Foreskin keratinocyte (primary cell): ENCODE measurements at places on chromosomes 16 and 17. TPM values are rescaled to one million over a fixed set of nuclear protein-coding genes. Genes with fewer than 3 reads are reported as not detected.

- no peak for DNase-seq
Measured at GRCh38 chr17:70525961-70526360, 356.6 kb downstream of the KCNJ2 start.

DNA sequence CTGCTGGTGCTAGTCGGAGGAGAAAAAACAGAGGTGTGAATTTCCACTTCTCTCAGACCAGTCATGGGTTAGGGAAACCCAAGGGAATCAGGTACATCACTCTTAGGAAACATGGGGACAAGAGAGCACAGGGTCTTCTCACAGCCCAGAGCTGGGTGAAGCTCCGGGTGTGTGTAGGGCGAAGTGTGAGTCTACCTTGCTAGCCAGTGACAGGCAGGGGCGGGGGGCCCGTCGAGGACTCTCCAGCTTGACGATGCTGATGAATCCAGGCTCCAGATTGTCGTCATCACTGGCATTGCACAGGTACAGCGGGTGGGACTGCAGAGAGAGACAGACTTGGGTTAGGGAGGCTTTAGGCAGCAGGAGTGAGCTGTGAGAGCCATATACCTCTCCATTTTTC is 18.7 kb upstream of the SUPT4H1 start:
- DNase-seq, result no peak

Gene MYH2
- 0.01 TPM in 1 of 2 replicates, not detected in the other for polyA plus RNA-seq

- DNase-seq, result no peak
Measured at GRCh38 chr17:19376811-19377210, 1.5 kb upstream of the MAPK7 start.

DNA sequence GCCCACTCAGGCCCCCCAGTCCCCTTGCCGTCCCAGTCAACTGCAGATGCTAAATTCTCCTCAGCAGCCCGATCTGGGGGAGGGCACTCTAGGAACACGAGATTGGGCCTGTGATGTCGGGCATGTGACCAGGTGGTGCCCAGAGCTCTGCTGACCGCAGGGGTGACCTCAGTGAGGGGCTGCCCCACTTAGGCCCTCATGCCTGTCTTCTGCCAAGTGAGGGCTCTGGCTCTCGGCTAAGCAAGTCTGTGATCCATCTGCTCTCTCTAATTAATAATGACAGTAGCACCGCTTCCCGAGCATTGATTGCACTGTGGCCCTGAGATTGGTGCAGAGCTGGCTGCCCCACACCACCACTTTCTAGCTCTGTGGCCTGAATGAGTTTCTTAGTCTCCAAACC is 138.8 kb downstream of the MRM1 start:
- DNase-seq, result no peak

- DNase-seq, result peak; percentile 73
Measured at GRCh38 chr17:66507103-66507923, 204.9 kb downstream of the PRKCA start.

Gene PMFBP1
- polyA plus RNA-seq, result 0.01 and 0.12 TPM in 2 replicates

- DNase-seq, result no peak
Measured at GRCh38 chr17:37213927-37214326, 161.9 kb upstream of the C17orf78 start.

GRCh38 chr17:46139432-46140210 is 53.6 kb downstream of the KANSL1 start:
- no peak for DNase-seq

GRCh38 chr17:55067697-55068439 is 99.3 kb downstream of the STXBP4 start:
- DNase-seq, result no peak

DNA sequence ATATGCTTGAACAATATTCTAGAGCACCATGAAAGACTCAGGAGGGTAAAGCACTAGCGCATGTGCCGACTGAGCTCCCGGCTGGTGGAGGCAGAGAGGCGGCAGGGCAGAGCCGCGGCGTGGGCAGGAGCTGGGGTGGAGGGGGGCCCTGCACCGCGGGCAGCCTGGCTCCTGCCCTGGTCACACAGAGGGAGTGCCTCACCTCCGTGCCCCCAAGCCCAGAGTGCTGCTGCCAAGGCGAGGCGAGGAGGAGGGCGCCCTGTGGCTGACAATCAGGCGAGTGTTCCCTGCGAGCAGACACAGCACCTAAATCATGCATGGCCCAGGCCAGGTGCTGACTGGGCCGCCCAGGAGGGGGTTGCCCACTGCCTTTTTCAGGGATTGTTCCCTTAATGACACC is 105.8 kb upstream of the TNRC6C start:
- DNase-seq, result no peak

Gene LRRC37A3
- polyA plus RNA-seq, result 0.27 and 0.49 TPM in 2 replicates

DNA sequence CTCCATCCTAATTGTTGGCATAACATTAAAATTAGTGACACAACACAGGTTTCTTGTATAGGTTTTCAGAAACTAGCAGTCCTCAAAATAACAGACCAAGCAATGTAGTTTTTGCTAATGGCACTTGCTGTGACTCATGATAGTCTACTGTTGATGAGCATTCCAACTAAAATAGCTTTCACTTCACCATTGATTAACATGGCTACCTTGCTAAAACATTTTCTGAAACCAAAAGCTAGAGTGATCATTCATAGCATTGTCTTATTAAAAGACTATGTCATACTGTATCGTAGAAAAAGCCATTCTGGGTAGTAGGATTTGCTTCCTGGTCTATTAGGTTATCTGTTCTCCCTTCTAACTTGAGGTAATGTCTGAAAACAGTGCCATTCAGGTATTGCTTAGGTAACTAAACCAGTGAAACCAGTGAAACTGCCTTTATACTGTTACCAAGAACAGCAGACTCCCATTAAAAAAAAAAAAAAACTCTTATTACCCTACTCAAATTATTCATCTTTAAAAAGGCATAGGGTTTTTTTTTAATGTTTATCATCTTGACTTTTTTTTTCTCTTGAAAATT is 2.5 kb upstream of the CLTC start:
- no peak for DNase-seq

DNA sequence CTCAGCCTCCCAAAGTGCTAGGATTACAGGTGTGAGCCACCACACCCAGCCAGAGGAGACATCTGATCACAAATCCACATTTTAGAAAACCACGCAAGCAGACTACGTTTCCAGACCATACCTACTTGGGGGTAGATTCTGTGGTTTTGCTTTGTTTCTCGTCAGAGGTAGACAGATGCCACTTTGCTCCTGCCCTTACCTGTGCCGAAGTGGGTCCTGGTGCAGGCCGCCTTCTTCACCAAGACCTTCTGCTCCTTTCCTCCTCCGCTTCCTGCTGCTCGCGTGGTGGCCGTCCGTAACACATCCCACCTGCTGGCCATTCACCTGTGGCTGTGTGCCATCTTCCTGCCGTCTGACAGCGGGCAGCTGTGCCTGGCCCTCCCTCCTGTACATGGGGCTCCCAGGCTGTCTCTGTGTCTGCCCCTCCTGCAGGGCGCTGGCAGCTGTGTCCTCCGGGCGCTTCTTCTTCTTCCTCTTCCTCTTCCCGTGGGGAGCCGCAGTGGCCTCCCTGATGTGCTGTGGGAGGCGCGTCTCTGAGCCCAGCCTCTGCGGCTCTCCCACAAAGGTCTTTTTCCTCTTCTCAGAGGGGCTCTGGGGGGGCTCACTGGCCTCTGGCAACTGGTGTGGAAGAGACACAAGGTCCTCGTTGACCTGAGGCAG is 21.2 kb upstream of the CYTH1 start:
- DNase-seq, result no peak

GRCh38 chr16:4407543-4408322 is 8.7 kb downstream of the CORO7 start:
- no peak for DNase-seq

Gene KRT20
- polyA plus RNA-seq, result not detected in 2 replicates

Gene NUPR1
- 51.7 and 75.5 TPM in 2 replicates for polyA plus RNA-seq

Gene TSPAN10
- 0.79 and 1.3 TPM in 2 replicates for polyA plus RNA-seq

GRCh38 chr17:11704041-11704440 is 105.8 kb downstream of the DNAH9 start:
- DNase-seq, result no peak

DNA sequence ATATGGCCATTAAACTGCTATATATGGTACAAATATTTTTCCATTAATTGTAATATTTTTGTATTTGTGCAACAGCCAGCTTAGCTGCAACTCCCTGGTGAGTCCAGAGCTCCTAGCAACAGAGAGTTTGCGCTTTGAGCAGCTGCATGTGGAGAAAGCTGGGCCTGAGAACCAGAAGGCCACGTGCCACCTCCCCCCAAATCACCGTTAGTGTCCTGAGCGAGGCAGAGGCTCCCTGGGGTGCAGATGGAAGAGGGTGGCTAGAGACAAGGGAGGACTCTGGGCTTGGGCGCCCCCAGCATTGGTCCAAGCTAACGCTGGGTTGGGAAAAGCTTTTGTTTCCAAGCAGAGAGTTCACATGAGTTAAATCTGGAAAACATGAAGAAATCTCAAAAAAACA is 41.6 kb downstream of the HSBP1 start:
- DNase-seq, result no peak

DNA sequence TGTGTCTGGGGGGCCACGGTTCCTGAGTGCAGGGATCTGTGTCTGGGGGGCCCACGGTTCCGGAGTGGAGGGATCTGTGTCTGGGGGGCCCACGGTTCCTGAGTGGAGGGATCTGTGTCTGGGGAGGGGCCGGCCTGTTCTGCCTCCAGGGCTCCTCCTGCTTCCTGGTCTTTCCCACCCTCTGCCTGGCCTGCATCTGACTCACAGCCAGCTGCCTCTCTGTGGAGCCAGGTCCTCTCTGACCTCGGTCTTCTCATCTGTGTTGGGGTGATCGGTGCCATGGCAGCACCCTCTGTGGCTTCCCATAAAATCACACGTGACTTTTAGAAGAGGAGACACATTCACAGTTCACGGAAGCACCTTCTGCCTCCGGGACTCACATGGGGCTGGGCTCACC is 50.3 kb downstream of the ZFPM1 start:
- no peak for DNase-seq

DNA sequence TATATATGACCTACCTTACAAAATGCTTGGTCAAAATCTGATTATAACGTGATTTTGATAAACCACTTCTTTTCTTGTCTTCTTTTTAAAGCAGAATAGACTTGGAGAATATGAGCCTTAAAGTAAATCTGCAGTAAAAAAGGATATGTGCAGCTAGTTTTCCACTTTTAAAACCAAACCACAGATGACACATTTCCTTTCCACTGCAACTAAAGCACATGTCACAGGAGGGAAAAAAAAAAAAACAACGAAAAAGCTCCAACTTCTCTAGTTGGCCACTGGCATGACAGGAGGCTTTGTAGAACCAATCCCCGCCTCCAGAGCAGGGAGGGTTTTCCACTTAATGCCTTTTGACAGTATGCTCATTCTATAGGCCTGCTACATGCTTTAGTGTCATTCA is at the start of gene EVI2A:
Gene EVI2A, minus strand, starts transcription at position 142 of the 400 bp plus-strand sequence. CDS start 2,609 bp downstream, outside the sequence.
- peak; percentile 76 for DNase-seq

DNA sequence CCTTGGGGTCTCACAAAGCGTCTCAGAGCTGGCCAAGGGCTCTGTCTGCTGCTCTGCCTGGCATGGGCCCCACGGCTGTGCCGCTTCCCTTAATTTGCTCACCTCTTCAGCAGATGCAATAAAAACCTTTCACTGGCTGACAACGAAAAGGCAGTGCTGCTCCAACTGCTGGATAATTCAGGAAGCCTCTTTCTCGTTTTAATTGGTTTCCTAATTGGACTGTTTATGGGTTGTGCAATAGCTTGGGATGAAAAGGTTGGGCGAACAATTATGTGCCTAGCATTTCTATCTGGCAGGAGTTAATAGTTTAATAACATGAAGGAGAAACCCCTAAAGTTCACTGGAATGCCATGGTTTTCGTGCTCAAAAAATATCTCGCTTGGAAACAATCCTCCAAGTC is 234.1 kb upstream of the IRX5 start:
- no peak for DNase-seq

Gene PCTP
- polyA plus RNA-seq, result 12.5 TPM in 2 replicates

DNA sequence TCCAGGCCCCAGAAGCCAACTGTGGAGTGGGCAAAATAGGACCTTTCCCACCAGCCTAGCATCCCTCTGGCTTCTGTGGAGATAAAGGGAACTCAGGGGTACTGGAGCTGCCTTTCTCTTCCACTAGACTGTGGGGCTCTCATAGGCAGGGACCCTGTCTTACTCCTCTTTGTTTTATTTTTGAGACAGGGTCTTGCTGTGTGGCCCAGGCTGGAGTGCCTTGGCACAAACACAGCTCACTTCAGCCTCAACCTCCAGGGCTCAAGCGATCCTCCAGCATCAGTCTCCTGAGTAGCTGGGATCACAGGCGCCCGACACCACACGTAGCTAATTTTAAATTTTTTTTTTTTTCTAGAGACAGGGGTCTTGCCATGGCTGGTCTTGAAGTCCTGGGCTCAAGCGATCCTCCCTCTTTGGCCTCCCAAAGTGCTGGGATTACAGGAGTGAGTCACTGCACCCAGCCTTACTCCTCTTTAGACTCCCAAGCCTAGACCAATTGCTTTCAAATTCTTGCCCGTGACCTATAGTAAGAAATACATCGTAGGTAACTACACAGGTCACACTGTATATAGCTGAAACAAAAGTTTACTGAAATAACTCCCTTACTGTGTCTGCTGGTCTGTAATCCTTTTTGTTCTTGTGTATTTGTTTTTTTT is 2.6 kb downstream of the RAI1 start:
- DNase-seq, result no peak

Gene ASPA
- not detected in 2 replicates for polyA plus RNA-seq

Gene KRTAP29-1
- not detected in 2 replicates for polyA plus RNA-seq

Gene SDR42E2
- not detected in 2 replicates for polyA plus RNA-seq

DNA sequence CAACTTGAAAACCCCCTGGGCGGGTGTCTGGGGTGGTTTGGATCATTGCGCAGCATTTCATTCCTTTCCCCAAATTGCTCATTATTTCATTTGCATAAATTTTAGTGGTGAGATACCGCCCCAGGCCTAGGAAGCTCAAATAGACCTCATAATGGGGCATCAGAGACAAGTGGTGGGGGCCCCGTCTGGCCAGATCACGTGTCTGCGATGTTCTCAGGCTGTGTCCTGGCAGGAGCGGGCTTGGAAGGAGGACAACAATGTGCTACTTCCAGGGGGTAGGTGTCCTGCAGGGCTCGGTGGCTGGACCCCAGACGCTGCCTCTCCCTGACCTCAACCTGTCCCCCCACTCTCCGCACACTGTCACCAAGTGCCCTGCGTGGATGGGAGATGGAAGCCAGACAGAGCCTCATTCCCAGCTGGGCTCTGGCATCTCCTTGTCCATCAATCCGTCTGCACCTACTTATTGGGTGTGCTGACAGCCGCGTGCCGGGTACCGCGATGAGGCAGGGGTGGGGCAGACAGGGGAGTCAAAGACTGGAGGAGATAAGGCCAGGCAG is 116.9 kb downstream of the NTN1 start:
- DNase-seq, result peak; percentile 12

DNA sequence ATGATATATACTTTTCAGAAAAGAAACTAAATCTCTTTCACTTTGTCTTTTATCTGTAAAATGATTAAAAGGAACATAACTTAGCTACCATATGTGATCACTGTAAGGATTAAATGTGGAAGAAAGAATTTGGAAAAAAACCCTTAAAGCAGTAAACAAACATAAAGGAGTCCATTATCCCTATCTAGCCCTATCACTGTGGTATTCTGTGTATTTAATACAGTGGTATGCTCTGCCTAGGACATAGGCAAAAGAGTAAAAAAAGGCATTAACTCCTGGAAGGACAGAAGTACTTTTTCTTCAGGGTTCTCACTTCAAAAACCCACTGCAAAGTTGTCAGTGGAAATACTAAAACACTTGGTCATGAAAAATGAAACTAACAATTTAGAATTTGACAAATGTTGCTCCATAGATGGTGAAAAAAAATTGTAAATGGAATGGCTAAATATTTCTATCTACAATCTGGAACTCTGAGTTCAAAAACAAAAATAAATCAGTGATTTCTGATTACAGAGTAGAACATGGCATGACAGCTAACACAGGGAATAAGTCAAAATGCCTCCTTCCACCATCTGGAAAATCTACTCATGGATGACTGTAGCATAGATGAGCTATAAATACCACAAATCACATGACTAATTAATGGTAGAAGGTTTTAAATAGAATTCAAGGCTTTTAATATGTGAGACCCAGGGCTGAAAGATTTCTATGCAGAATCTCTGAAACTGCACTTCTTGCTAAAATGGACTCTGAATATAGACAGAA is 140.1 kb downstream of the ITFG1 start:
- no peak for DNase-seq
